ENCODE measurements at places on chromosomes 16 and 17.

DNA sequence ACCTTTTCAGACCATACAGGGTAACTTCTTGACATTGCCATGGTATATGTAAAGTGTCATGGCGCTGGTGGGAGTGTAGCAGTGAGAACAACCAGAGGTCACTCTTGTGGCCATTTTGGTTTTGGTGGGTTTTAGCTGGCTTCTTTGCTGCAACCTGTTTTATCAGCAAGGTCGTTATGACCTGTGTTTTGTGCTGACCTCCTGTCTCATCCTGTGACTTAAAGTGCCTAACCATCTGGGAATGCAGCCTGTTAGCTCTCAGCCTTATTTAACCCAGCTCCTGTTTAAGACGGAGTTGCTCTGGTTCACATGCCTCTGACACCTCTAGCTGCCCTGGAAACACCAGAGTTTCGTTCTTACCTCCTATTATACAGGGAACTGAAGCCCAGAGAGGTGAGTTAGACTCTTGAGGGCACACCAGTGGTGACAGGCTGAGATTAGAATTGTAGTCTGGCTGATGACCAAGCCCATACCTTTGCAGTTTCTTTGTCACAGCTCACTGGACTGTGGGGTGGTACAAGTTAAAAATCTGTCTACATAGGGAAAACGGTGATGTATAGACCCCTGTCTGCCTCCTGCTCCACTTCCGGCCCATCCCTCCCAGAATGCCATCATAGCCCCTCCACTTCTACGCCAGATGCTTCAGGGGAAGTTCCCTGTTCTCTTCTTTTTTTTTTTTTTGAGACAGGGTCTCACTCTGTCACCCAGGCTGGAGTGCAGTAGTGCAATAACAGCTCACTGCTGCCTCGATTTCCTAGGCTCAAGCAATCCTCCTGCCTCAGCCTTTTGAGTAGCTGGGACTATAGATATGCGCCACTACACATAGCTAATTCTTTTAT lies 21.0 kb downstream of the KSR1 start:
- DNase-seq, result no peak

- no peak for DNase-seq
These were observed 8.9 kb downstream of the IST1 start for GRCh38 chr16:71904239-71904638.

- DNase-seq, result no peak
These were observed 94.5 kb downstream of the METRNL start for GRCh38 chr17:83173914-83174361.

- no peak for DNase-seq
These were observed 64.8 kb upstream of the DOC2B start for GRCh38 chr17:246226-246625.

DNA sequence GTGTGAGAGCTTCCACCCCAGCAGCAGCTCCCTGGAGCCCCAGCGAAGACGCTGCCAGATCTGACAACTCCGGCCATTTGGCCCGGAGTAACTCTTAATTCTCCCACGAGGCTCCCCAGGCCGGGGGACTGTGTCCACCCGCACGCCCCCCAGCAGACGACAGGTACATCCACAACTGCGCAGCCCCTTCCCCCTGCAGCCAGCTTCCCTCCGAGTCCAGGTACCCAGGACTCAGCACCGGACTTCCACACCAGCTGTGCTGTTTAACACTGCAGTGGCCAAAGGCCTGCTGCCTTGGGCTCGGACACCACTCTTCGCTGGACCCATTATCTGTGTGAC lies 7.2 kb downstream of the SYNGR2 start:
- DNase-seq, result no peak

- peak; percentile 12 for DNase-seq
These were observed 17.3 kb upstream of the WFDC1 start for GRCh38 chr16:84277244-84277823.

DNA sequence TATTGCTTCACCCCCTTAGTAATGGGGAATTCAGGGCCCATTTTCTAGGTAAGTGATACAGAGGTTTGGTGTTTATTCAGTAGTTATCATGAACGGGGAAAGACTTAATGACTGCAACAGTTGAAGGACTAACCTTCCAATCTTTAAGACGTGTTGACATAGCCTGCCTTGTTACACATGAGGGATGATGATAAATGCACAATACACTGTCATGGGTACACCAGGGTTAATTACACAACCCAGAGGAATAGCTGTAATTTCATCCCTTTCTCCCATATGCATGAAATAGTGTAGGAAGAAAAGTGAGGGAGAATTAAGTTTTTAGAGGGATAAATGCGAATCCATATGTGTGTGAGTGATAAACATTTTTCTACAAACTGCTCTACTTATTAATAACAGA lies 10.7 kb downstream of the MYH4 start:
- no peak for DNase-seq

DNA sequence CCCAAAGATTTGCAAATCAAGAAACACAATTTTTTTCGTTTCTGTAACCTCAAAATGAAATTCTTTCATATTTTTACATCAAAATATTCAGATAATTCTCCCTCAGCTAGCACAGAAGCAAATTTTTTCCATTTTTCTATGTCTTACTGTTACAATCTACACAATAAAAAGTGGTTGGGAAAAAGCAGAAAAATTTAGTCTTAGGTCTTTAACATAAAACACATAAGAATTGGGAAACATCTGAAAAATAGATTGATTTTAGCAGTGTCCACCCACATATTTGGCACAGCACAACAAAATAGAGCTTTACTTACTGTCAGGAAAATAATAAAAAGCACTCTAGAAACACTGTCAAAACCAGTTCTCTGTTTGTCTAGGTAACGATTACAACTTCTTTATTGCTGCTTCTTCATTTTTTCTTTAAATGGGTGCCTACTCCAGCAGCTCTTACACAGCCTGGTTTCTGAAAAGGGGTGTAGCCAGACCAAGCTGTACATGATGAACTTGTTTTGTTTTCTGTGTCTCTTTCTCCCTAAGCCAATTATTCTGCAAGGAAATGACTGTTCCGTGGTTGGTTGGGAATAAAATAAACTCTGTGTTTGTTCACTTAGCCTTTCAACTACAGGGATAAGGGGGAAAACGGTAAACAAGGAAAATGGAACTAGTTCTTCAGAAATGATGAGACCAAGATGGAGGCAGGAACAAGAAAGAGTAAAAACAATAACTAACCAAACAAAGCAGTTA lies at the start of gene ABCA6:
TSS of gene ABCA6 (minus strand) at position 465 of the 744 bp plus-strand sequence. CDS start 1,192 bp downstream, outside the sequence.
- no peak for DNase-seq

DNA sequence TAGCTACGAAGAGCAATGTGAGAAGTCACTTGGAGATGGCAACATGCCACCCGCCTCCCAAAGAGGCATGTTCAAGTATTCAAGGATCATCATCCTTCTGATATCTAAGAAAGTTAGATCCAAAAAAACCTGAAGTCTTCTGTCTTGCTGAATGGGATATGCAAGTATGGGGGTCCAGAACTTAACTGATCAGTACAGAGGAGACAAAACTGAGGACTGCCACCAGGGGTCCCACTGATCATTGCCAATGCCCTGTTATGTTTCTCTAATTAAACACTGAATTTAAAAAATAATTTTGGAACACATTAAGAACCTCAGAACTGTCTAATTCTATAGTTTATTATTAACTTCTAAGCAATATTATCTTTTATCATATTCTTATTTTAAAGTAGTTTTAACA lies 99.7 kb downstream of the CDH8 start:
- no peak for DNase-seq

DNA sequence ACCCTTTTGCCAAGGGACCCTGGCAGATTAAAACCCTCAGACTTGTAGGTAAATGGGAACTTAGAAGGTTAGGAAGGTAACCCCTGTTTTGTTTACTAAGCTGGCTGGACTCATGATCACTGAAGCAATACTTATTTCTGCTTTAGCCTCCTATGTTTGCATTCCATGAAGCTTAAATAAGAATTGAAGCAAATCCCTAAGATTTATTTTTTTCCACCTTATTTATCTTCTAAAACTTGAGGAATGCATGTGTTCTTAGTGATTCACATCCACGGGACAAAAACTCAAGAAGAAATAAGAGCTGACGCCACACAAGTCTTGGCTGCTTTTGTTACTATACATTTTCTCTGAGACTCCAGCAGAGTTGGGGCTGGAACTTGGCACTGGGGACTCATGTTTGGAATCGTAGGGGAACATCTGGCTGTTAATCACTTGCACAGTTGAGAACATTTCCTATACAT lies 35.5 kb downstream of the CLUAP1 start:
- DNase-seq, result no peak

- DNase-seq, result no peak
These were observed 3.4 kb downstream of the MRTFB start for GRCh38 chr16:14074544-14074943.

DNA sequence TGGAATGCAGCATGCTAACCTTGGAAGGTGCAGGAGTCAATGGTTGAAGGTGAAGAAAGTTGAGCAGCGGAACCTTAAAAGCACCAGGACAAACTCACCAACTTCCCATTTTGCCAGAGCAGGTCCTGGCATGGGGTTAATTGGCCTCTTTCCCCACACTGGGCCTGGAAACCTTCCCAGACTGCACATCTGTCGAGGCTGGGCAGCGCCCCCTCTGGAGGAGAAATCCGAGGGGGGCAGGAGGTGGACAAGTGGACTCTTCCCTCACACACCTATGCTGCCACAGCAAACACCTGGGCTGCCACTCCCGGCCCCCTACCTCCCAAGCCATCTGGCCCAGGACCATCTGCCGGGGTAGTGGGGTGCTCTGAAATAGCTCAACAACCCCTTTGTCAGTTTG lies 232.4 kb downstream of the CBLN1 start:
- no peak for DNase-seq

GRCh38 chr16:67187175-67187890 lies 2.6 kb downstream of the EXOC3L1 start:
- no peak for DNase-seq

DNA sequence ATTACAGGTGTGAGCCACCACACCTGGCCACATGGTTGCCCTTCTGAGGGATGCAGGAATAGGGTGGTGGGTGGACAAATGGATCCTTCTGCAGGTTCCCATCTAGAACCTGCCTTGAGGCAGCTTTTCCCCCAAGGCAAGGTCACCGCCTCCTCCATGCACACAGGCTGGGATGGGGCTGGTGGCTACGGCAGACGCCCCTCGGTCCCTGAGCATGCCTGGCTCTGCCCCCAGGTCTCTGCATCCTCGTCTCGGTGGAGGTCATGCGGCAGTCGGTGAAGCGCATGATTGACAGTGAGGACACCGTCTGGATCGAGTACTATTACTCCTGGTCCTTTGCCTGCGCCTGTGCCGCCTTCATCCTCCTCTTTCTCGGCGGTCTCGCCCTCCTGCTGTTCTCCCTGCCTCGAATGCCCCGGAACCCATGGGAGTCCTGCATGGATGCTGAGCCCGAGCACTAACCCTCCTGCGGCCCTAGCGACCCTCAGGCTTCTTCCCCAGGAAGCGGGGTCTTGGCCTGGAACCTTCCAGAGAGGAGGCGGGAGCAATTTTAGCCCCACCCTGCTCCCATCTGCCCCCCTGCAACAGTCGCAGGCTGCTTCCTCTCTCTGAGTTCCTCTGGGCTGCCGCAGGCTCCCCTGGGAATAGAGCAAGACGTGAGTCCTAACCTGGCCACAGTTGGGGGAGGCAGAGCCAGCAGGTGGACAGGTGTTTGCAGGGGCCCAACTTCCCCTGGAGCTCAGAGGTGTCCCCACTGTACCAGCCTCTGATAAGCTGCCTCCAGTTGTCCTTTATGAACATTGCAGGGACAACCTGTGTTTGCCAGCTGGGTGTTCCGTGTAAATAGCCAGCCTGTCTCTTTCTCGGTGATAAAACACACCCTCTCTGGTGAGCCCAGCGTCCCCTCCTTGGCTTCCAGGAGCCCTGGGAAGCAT lies 11.7 kb downstream of the CACNG1 start:
- DNase-seq, result no peak

DNA sequence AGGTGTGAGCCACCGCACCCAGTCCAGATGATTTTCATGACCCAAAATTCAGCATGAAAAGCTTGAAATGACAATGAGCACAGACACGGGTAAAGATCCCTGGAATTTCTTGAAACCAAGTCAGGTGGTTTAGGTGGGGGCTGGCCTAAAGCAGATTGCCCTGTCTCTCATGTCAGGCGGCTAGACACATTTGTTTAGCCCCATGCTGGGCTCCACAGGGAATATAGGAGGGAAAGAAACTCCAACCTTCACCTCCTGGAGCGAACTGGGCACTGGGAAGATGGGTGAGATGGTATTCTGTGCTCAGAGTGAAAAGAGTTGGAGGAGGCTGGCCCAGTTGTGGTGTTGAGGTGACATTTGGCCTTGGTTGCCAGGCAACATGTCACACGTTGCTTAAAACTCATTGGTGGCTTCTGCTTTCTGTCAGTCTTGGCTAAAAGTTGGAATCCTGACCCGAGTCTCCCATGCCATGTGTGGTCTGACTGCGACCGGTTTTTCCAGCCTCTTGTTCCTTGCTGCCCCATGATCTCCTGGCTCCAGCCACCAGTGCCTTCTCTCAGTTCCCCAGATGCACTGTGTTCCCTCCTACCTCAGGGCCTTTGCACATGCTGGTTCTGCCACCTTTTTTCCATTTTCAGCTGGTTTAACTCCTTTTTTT lies 113.7 kb downstream of the ABCC6 start:
- DNase-seq, result no peak

- DNase-seq, result no peak
These were observed 133.5 kb downstream of the RGS9 start for GRCh38 chr17:65270499-65271253.

DNA sequence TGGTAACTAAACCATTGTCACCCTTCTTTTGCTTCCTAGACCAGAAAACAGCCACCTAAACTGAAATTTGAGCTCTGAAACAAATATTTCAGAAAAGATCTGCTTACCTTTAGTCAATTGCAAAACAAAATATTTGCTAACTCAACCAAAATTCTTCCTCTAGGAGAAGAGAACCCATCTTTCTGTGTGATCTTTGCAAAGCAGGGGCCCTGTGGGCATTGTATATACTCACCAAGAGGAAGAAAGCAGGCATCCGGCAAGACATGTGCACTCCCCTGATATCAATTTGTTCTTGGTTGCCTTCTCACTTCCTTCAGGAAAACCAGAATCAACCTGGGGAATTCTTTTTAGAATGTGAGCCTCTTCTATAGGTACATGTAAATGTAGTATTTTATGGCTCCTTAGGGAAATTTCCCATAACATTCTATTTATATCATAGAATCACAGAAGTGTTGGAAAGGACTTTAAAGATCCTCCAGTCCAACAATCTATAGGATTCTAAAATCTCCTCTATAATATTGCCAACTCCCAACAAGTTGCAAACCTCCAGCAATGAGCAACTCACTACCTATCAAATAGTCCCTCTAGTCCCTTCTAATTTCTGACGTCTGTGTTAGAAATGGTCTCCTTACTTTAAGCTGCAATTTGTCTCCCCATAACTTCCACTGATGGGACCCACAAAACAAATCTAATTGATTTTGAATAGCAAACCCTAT lies 966 bp downstream of the SLFN14 start:
- no peak for DNase-seq

GRCh38 chr16:1696863-1697262 lies 9.1 kb upstream of the MAPK8IP3 start:
- no peak for DNase-seq

- no peak for DNase-seq
These were observed 170.0 kb upstream of the ZNF267 start for GRCh38 chr16:31703526-31704128.

DNA sequence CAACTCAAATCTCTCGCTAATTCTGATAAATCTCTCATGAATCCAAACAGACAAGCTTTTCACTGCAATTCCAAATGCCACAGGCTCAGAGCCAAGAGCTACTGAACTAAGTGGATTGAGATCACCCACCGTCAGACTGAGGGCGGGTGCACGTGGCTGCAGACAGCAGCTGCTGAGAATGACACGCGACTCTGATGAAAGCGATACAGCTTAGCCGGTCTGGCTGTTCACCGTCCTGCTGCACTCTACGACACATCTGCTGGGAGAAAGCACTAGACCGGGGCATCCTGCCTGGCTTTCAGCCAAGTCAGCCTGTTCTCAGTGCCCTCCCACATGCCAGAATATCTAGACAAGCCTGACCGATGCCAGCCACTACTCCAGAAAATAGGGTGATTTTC lies 42.6 kb downstream of the KLHDC4 start:
- DNase-seq, result no peak

All from NK-92 treated with Interleukin-12 subunit alpha and Interleukin-12 subunit beta, amount 100 ng/mL, for 24 hours (cell line).